ENCODE measurements at places on chromosomes 5 and 9.

DNA sequence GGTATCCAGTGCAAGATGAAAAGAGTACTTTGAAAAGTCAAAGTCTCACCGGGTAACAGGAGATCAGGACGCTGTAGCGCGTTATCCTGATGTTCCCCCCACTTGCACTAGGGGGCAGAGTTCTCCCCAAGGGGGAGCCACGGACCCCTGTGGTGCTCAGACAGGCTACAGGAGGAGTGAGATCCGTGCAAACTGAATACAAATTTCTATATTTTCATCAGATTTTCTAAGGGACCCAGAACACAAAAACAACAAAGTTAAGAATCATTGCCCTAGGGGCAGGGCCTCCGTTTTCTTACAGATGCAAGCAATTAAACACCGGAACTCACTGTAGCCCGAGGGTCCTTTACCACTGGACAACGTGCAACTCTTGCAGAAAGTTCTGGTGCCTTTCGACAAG lies 2.0 kb downstream of the MYO10 start:
- peak; percentile 88 for DNase-seq

GRCh38 chr9:33435821-33436277 lies 11.5 kb downstream of the AQP3 start:
- no peak for DNase-seq

- peak; percentile 83 for DNase-seq
These were observed 185.5 kb downstream of the RGS3 start for GRCh38 chr9:113649054-113649453.

GRCh38 chr9:4079906-4080305 lies 220.0 kb downstream of the GLIS3 start:
- DNase-seq: no peak

DNA sequence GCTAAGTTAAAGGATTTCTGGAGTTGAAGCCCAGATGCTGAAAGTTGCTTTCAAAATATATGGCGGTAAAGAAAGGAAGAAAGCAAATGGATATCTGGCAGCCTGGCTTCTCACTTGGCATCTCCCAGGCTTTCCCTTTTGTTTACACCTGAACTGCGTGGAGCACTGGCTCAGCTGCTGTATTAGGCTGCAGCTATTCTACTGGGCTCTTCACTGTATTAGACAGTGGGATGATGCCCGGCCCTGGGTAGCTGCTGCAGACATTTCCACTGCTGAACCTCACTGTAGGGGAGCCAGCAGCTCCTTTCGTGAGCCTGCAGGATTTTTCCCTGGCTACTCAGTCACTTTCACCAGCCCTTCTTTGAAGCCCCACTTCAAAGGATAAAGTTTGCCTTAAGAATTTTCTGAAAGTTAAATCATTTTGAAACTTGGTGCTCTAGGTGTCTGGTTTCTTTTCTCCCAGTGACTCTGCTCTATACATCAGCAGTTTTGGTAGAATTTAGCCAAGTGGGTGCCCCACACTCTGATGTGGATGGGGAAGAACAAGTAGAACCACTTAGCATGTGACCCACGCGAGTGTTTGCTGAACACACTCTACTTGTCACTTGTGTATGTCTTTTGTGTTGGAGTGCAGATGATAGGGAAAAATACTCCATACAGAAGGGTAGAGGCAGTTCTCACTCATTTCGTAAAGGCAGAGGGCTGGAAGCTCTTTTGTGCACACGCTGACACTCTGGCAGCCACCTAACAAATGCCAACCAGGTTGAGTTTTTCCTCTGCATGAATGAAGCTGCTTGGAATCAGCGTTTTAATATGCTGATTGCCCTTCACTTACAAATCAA lies 49.9 kb downstream of the C9orf152 start:
- DNase-seq: no peak

- DNase-seq: no peak
These were observed 189.2 kb downstream of the FSTL4 start for GRCh38 chr5:133423011-133423617.
